ENCODE measurements at places on chromosomes 12 and 14.
A peak's percentile ranks its signal among the peaks of the same experiment; 100 is the strongest.

DNA sequence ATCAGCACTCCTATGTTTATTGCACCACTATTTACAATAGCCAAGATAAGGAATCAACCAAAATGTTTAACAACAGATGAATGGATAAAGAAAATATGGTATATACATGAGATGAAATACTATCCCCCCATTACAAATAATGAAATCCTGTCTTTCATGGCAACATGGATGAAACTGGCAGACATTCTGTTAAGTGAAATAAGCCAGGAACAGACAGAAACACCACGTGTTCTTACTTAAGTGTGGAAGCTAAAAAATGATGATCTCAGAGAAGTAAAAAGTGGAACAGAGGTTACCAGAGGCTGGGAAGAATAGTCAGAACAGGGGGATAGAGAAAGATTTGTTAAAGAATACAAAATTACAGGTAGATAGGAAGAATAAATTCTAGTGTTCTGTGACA, 113.7 kb upstream of the MDM1 start:
- DNase-seq = no peak

DNA sequence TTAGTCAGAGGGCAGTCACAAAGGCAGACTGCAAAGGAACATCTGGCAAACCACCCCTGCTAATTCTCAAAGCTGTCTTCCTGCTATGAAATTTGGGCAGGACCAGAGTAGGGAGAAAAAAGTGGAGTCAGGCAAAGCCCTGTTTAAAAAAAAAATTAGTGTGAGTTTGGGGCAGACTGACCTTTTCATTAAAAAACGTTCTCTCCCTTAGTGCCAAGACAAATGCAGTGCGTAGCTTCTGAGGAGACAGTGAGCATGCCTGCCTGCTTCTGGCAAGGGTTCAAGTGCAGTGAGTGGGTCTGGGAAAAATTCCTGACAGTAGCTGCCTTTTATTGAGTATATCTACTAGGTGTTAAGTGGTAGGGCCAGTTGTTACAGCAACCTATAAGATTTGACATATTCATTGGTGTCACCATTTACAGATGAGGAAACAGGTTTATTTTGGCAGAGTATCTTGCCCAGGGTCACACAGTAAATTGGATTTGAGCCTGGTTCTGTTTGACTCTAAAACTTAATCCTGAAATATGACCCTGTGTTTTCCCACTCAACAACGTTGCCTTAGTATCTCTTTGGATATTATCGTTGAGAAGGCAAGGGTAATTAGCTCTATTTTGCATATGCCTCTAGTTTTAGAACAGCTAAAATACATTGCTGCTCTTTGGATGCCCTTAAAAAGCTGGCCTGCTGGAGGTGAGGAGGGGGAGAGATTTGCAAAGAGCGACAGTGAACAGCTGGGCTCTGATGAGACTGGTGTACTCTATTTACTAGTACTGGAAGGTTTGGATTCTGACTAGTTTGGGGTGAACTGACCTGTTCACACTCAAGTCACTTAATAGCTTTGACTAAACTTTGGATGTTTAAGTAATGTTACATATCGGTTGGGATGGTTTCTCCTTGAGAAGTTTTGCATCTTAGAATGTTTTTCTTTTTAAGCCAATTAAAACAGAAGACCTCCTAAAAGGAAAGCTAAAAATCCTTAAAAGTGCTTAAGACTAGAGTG, 72.8 kb downstream of the PAPOLA start:
- no peak for DNase-seq

- DNase-seq = no peak
Measured at GRCh38 chr14:79871136-79871535, 340.2 kb downstream of the DIO2 start.

GRCh38 chr12:34390171-34390841, 368.0 kb downstream of the ALG10 start:
- no peak for DNase-seq

DNA sequence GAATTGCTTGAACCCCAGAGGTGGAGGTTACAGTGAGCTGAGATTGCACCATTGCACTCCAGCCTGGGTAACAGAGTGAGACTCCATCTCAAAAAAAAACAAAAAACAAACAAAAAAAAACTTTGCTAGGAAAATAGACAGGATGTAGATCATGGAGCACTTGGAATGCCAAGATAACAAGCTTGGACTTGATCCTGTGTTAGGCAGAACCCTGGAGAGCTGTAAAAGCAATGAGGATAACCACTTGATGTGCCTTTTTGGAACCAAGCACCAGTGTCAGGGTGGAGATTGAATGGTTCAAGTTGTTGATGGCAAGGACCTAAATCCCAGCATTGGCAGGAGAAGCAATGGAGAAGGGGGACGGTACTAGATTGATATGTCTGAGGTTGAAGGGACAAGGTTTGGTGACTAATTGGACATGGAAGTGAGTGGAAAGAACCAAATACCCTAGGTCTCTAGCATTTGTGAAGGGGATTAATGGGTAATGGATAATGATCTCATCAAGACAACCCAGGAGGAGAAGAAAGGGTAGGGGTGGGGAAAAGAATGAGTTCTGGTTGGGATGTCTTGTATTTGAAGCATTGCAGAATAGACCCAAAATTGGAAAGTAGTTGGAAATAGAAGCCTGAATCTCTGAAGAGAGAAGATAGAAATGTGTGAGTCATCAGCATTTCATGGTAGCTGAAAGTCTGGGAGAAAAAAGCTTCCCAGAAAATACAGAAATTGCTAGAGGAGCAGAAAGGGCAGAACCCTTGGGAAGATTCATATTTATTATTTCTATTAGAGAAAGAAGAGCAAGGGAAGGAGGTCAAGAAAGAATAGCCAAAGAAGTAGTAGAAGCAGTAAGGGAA, 176.7 kb downstream of the NUAK1 start:
- DNase-seq = no peak

DNA sequence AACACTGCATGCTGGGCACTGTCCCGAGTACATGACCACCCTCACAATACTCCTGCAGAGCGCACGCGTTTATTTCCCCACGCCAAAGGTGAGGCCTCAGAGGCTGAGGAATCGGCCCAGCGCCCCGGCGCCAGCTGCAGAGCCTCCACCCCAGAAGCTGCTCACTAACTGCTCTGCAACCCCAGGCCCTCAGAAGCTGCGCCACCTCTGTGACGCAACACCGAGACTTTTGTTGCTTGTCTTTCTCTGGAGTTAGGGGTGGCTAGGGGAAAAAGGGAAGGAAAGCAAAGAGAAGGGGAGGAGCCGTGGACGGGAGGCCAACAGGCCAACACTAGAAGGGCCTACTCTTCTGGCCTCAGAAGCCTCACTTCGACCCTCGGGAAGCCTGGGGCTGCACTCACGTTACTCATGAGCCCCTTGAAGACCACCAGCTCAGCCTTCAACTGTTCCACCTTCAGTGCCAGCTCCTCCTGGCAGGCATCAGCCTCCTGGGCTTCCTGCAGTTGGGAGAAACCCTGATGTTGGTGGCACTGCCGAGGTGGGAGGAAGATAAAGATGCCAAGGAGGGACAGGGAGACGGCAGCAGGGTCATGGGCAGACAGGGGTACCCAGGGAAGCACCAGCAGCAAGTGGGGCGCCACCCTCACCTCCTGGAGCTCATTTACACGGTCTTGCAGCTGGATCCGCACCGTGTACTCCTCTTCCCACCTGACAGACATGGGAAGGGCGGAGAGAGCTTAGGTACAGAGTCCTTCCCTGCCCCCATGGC, 5.4 kb downstream of the IFFO1 start:
- no peak for DNase-seq

- DNase-seq = no peak
Measured at GRCh38 chr12:49558526-49558925, 9.4 kb downstream of the MCRS1 start.

GRCh38 chr14:98931911-98932310, 340.1 kb downstream of the BCL11B start:
- DNase-seq = peak; percentile 32

GRCh38 chr14:91509083-91509877, 830 bp downstream of the PPP4R3A start:
- DNase-seq = no peak

DNA sequence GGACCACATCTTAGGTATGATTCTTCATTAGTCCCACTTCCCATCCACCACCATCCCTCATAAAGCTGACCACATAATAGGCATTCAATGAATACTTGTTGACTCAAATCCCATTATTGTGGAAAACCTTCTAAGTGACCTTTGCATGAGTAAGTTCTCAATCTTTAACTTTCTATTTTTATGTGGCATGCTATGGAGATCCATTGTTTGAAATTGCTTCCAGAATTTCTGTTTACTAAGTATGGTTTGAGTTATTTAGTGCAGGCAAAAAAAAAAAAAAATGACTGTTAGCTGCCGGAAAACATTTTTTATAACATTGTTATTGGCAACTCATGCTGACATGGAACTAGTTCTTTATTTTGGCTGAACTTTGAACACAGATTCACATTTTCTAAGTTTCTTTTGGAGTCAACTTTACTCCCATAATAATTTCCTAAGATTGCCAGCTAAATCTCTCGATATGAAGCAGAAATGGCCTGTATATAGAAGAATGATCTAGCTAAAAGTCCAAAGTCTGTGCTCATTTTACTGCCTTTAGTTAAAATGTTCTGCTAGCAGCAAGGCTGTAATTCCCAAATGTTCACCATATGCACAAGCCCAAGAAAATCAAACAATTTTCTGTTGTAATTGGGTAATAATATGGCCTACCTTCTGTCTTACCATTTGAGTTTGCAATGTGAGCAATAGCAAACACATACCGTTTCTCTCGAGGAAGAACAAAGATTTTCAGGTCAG, 77.9 kb downstream of the PTGER2 start:
- DNase-seq = no peak

GRCh38 chr14:52937306-52937705, 13.5 kb downstream of the FERMT2 start:
- no peak for DNase-seq

- DNase-seq = no peak
Measured at GRCh38 chr12:27207615-27208413, 36.3 kb upstream of the STK38L start.

- no peak for DNase-seq
Measured at GRCh38 chr14:84040101-84040500, 1489.8 kb upstream of the FLRT2 start.

DNA sequence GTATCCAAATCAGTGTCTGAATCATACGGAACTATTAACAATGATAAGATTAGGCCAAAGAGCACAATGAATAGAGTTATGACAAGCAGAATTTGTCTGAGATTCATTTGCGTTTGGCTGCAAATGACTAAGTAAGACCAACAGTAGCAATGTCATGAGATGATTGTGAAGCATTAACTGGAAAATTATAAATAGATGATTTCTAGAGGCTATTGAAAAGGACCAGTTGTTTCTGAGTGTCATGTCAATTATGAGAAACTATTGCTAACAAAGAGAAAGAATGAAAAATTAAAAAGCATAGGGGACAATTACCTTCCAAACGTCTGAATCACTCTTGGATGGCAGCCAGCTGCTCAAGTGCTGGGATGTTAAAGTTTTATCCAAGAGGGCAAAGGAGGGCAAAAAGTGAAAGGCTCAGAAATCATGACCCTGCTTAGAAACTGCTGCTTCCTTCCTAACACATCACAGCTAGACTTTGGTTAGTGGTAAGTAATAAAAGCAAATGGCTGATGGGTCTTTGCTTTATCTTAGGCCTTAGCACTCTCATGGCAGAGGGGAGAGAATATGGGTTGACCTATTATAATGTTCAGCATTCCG, 89.0 kb downstream of the AKAP6 start:
- DNase-seq = no peak

- DNase-seq = no peak
Measured at GRCh38 chr12:111201036-111201435, 167.9 kb downstream of the PHETA1 start.

DNA sequence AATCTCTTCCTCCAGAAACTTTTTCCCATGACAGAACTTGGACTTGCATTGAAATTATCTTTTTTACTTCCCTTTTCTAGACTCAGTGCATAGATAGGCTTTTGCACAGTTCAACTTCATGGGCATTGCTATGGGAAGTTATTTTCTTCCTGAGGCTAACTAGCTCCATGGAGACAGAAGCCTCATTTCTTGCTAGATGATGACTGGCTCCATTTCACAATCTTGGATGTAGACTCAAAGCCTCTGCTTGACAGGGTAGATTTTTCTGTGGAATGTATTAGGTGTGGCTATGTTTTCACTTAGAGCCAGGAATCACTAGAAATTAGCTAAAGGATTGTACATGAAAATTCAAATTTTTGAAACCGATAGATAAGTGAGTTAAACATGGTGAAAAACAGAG, 884.1 kb upstream of the MGAT4C start:
- DNase-seq = no peak

All from stimulated activated CD8-positive, alpha-beta memory T cell treated with anti-CD3 and anti-CD28 coated beads, Interleukin-15, amount 100 ng/mL, for 1 hour (primary cell).